ENCODE measurements at places on chromosomes 4 and X. TPM values are rescaled to one million over a fixed set of nuclear protein-coding genes. Genes with fewer than 3 reads are reported as not detected.

The ADH1C gene
- 240 TPM for total RNA-seq

GRCh38 chr4:8503801-8504200 is 63.2 kb downstream of the TRMT44 start:
- DNase-seq: no peak

DNA sequence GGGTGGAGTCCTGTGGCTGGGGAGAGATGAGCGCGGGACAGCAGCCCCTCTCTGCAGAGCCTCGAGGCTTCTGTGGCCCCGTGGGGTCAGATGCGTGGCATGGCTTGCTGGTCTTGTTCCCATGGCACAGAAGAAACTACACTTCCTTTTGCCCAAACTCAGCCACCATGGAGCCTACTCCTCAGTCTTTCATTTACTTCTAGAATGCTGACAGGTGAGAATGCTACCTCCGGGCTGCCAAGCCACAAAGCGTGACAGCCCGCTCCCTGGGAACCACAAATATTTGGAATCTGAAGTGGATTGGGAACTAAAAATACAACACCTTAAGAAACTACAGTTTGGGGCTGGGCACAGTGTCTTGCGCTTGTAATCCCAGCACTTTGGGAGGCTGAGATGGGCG is 98.0 kb downstream of the TRAPPC11 start:
- no peak for DNase-seq

DNA sequence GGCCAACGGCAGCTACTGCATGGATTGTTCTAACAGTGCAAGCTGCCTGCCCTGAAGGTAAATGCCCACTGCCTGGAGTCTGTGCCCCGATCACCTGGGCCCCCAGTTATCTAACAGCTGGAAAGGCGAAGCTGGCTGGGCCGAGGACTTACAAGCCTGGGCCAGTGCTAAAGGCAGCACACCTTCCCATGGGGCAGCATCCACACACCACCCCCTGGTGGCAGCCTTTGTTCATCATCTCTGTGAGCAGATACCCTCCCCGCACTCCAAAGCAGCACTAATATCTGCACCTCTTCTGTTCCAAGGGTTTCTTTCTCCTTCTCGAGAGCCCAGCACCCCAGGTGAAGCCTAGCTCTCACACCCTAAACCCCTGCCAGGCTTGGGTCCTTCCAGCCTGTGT is 7.6 kb downstream of the SLC2A9 start:
- peak; percentile 78 for DNase-seq

The NCAPG gene
- total RNA-seq: 38.8 TPM

The ERCC6L gene
- 8.2 TPM for total RNA-seq

DNA sequence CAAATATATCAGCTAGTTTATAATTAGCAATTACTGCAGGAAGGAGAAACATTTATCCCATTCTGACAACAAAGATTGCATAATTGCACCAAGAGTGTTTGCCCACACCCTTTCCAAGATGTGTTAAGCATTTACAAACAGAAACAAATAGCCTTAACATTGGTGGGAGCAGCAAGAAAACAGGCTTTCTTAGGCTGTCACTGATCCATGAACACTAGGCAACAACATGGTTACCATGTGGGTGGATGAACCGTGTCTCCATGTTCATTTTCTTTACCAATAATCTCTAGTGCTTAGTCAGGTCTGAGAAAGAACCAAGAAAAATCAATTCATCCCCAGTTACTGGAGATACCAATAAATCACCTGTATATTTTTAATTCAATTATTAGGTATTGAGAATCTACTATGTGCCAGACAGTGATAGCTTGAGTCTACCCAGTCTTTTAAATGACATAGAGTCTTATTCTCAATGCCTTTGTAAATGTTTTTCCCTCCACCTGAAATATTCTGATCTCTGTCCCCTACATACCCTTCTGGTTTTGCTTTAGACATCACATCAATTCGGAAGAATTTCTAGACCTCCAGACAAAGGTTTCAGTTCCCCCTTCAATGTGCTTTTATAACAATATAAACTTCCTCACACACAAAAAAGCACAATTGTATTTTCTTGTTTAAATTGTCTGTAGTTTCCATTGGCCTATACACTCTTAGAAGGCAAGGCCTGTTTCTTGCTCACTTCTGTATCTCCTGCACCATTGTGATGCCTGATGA is 286.6 kb downstream of the PPP1R2C start:
- DNase-seq: no peak

The SASH3 gene
- total RNA-seq: 2.9 TPM

The TRIM61 gene
- total RNA-seq: not detected

DNA sequence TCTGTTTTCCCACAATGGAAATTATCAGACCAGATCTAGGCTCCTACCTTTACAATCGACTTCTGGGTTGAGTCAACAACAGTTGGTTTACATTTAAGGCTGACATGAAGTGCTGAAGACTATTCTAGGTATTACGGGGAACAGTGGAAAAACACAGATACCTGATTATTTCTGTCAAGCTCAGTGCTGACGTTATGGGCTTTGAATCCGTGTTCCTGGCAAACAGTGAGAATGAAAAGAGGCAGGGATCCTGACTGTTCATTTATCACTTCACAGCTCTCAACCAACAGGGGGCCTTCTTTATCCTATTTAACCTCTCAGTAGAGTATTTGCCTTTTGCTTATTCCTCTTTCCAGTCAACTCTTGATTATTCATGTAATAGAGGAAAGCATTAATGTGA is 43.1 kb downstream of the TMEM164 start:
- DNase-seq: no peak

DNA sequence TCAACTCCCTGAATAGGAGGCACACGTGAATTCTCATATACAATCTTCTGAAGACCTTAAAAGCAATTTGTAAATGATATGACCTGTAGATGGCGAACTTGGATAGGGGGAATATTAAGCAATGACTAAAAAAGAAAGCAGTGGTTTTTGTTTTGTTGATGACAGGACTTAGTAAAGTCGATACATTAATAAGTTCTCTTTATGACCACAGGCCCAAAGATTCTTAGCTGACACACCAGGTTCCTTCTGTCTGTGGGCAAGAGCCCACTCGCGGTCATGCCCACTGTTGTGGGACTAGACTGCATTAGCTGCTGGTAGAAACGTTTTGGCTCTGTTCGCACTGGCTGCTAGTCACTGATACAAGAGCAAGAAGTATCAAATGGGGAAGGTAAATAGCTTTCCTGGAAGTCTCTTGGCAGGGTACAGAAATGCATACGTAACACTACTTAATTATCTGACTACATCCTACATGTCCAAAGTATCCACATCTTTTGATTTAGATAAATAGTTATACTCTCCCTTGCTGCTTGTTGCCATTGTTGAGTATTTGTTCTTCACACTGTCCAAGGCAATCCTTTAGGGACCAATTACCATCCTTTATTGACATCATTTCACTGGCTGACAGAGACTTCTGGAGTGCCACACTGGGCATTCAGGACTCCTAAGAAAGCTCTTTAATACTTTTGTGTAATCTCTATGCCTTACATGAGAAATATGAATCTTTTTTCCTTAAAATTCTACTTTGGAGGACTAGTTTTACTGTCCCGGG is 31.0 kb downstream of the ALPK1 start:
- DNase-seq: no peak

The OPHN1 gene
- 4.8 TPM for total RNA-seq

DNA sequence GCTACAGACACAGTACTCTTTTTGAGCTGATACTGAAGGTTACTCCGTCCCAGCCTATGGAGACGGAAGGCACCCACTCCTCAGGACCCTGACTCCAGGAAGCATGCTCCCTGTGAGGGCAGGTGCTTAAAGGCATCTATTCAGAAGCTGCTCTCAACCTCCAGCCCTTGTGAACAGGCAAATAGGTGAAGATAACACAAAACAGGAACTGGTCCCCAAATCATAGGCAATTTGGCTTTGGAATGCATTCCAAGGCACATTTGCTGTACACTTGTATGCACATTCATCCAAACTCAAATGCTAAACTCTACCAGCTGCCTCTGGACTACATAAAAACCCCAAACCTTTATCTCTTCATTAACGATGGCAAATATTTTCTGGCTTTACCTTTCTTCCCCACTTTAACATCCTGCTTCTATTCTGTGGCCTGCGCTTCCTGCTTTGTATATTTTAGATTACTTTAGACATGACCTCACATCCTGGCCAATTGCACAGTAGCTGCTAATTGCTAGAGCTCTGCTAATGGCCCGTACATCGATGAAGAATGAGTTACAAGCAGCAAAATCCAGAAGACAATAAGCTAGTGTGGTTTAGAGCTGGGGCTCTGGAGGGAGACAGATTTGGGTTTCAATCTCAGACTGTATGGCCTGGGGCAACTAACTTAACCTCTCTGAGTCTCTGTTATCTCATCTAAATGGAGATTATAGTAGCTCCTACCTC is 3.2 kb downstream of the SEL1L3 start:
- no peak for DNase-seq

GRCh38 chr4:117835566-117835965 is 198.7 kb upstream of the NDST3 start:
- no peak for DNase-seq

DNA sequence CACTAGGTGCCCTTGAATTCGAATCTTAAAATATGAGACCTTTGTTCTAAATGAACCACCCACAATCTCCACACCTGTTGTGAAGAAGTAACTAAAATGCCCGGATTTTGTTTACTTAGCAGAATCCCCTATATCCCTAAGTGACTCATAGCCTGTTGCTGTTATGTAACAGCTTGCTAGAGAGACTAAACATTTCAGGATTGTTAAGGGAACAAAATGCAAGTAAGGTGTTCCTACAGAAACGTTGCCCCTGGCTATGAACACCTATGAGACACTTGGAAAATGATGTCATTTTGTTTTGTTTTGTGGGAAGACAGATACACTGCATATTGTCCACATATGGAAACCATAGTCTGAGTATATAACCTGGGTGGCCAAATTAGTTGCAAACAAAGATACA is 24.2 kb upstream of the MXRA5 start:
- no peak for DNase-seq

DNA sequence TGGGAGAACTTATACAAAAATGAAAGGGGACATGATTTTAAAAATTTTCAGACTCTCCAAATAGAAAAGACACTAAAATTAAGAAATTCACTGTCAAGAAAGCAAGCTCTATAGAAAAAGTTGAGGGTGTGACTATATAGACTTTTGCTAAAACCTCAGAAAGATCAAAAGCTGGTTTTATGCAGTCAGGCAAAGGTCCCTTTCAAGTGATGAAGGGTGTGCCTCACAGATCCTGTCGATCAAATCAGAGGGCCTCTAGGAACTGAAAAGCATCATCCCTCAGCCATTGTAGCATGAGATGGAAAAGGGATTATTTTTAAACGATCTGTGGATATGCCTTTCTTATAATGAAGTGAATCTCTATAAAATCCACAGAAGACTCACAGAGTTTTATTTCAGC is 116.5 kb downstream of the FAM13A start:
- DNase-seq: no peak

The HMGN5 gene
- 7.5 TPM for total RNA-seq

DNA sequence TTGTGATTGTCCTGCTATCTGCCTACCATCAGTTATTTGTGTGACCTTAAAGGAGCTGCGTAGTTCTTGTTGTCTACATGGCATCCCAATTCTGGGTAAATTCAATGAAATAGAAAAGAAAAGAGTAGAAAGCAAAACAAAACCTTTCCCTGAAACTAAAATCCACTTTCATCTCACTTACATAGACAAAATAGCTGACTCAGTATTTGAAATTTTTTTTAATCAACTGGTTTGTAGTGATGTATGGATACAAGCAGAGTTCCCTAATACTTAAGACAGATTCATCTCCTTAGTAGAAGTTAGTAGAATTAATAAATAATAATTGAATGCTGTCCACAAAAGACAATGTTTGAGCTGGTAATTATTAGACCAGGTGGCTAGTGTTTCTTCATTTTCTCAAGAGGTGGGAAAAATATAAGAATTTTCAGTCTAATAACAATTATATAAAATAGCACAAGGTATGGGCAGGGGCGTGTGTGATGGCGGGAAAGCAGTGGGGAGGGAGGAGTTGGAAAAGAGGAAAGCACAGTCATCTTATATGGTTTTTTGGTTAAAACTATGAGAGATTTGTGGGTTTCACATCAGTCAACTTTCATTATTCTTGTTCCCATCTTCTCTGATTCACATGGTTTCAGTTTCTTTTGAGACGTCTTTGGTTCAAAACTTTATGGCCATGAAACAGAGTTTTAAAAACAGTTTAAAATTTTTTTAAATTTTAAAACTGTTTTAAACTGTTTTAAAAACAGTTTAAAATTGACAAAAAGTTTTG is 275.2 kb downstream of the SPRY1 start:
- no peak for DNase-seq

The ADGRG2 gene
- 0.10 TPM for total RNA-seq

The TCEAL2 gene
- 0.25 TPM for total RNA-seq

Measured in colonic mucosa (tissue), 4 donors.